ENCODE measurements at places on chromosomes 3 and 15.

GRCh38 chr3:143067201-143067600, 52.4 kb upstream of the CHST2 start:
- no peak for DNase-seq

DNA sequence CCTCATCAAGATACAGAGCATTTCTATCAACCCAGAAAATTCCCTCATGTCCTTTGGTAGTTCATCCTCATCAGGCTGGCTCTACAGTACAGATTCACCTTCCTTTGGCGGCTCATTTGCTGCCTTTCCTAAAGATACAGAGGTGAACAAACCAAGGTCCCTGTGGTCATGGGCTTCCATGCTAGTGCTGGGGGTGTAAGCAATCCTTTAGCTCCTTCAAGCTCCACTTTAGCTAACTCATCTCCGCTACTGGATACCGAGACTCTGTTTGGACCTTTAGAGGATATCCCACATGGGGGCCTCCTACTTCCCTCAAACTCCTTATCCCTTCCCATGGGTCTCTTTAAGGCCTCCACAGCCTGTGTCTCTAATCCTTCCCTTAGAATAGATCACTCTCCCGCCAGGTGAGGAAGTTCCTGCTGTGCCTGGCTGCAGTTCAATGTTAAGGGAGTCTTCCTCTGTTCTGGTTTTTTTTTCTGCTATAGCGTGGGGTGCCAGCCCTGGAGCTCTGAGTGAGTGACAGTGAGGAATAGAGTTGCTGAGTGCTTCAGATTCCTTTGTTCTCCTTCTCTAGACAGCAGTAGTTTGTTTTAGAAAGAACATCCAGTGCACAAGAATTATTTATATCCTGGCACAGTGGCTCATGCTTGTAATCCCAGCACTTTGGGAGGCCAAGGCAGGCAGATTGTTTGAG, 30.7 kb downstream of the CLEC3B start:
- no peak for DNase-seq

DNA sequence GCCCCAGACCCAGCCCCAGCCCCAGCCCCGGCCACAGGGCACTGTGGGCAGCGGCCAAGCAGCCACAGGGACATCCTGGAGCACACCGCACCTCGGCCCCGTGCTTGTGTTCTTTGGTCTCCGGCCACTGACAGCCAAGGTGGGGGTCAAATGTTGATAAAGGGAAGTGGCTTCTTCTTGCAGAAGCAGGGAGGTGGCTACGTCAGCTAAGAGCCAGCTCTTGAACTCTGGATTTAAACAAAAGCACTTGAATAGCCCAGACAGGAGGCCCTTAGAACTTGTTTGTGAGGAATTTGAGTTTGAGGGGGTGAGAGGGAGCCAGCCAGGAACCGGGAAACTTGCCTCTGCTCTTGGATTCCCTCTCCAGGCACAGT, 135.8 kb upstream of the ABHD17C start:
- no peak for DNase-seq

GRCh38 chr3:124282751-124283651, 291.1 kb upstream of the ROPN1 start:
- DNase-seq, result no peak

- DNase-seq, result no peak
These were observed 627.3 kb downstream of the PLOD2 start for GRCh38 chr3:145533696-145534095.

DNA sequence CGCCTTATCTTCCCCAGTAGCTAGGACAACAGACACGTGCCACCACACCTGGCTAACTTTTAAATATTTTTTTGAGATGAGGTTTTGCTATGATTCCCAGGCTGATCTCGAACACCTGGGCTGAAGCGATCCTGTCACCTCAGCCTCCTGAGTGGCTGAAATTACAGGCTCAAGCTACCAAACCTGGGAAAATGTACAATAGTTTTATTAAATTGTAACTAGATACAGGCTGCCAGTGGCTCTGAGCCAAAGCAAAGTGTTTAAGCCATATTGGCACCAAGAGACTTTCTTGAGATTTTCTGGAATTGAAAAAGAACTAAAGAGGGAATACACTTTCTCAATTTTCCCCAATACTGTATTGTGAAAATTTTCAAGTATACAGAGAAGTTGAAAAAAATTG, 204.3 kb downstream of the SUCLG2 start:
- no peak for DNase-seq

- no peak for DNase-seq
These were observed 1.4 kb downstream of the PAQR5 start for GRCh38 chr15:69299943-69300588.

Measured in stimulated activated CD8-positive, alpha-beta memory T cell treated with anti-CD3 and anti-CD28 coated beads, Interleukin-7, amount 100 ng/mL, for 4 hours (primary cell).